ENCODE measurements at places on chromosomes 12 and 14. TPM values are rescaled to one million over a fixed set of nuclear protein-coding genes. Genes with fewer than 3 reads are reported as not detected.

GALNT16 gene
- 1.00 TPM for total RNA-seq

NIN gene
- total RNA-seq: 31.9 TPM

CCDC38 gene
- not detected for total RNA-seq

CCDC177 gene
- total RNA-seq: not detected

ENDOU gene
- 66.9 TPM for total RNA-seq

LTBR gene
- 84.2 TPM for total RNA-seq

ETNK1 gene
- total RNA-seq: 26.9 TPM

KRT82 gene
- not detected for total RNA-seq

FICD gene
- total RNA-seq: 1.1 TPM

BAZ2A gene
- 49.9 TPM for total RNA-seq

RHEBL1 gene
- 0.44 TPM for total RNA-seq

PYGL gene
- 138 TPM for total RNA-seq

Measured in esophagus mucosa (tissue), 1 donor.